Left lung (tissue), 14 donors: ENCODE measurements at places on chromosomes 12 and 14. TPM values are rescaled to one million over a fixed set of nuclear protein-coding genes. Genes with fewer than 3 reads are reported as not detected.

DNA sequence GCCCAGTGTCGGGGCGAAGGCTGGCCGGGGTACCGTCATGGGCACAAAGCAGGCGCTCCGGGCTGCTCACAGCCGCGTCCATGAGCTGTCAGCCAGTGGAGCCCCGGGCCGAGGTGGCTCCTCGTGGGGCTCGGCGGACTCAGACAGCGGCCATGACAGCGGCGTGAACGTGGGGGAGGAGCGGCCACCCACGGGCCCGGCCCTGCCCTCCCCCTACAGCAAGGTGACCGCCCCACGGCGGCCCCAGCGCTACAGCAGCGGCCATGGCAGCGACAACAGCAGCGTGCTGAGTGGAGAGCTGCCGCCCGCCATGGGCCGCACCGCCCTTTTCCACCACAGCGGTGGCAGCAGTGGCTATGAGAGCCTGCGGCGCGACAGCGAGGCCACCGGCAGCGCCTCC is 39.0 kb downstream of the KIF26A start:
- H3K36me3 ChIP-seq, result no peaks in the 10 kb centered on the region
- H3K4me3 ChIP-seq, result no peak overlapping the region
- no peaks in the 10 kb centered on the region for H3K27me3 ChIP-seq

GRCh38 chr14:32472512-32473463 is 143.7 kb downstream of the AKAP6 start:
- H3K4me1 ChIP-seq, result peaks cover 5% of the 10 kb centered on the region
- H3K36me3 ChIP-seq, result no peaks in the 10 kb centered on the region
- no peaks in the 10 kb centered on the region for H3K27me3 ChIP-seq

Gene OR4E2
- not detected for total RNA-seq

Gene SLC25A47
- total RNA-seq, result not detected

DNA sequence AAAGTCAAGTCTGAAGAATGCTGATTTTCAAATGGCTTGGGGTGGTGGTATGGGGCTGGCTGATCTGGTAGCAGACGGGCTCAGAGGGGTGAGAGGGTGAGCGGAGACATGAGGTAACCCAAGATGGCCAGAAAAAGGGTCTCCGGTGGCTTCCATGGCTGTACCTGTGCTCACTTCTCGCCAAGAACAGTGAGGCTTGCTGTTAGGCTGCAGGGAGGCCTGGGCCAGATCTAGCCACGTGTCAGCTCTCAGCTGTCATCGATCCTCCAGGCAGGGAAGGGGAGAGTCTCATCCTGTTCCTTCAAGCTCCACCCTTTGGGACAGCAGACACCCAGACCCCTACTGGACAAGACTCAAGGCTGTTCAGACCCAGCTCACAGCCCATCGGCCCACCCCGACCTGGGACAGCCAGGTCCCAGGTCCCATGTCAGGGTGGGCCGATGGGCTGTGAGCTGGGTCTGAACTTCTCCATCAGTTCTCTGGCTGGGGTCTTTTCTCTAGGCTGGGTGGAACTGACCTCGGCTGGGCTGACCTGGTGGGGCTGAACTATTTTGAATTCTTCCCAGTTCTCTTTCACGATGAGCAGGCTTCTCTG is 9.0 kb downstream of the LRTM2 start:
- H3K36me3 ChIP-seq, result no peaks in the 10 kb centered on the region
- peak; percentile 53 for DNase-seq
- H3K27me3 ChIP-seq, result peaks cover 18% of the 10 kb centered on the region

Gene CLEC4D
- total RNA-seq, result 0.35 TPM

Gene C12orf75
- 16.2 TPM for total RNA-seq

GRCh38 chr14:30191639-30192279 is 264.1 kb upstream of the PRKD1 start:
- no peaks in the 10 kb centered on the region for H3K4me1 ChIP-seq
- no peaks in the 10 kb centered on the region for H3K27me3 ChIP-seq

Gene TROAP
- 8.0 TPM for total RNA-seq

Gene MIPOL1
- total RNA-seq, result 10.4 TPM

GRCh38 chr14:95320078-95320895 is 579 bp upstream of the CLMN start:
- H3K4me1 ChIP-seq, result peaks cover 28% of the 10 kb centered on the region
- peak overlapping the region; percentile 36 for H3K4me3 ChIP-seq
- no peaks in the 10 kb centered on the region for H3K27me3 ChIP-seq

DNA sequence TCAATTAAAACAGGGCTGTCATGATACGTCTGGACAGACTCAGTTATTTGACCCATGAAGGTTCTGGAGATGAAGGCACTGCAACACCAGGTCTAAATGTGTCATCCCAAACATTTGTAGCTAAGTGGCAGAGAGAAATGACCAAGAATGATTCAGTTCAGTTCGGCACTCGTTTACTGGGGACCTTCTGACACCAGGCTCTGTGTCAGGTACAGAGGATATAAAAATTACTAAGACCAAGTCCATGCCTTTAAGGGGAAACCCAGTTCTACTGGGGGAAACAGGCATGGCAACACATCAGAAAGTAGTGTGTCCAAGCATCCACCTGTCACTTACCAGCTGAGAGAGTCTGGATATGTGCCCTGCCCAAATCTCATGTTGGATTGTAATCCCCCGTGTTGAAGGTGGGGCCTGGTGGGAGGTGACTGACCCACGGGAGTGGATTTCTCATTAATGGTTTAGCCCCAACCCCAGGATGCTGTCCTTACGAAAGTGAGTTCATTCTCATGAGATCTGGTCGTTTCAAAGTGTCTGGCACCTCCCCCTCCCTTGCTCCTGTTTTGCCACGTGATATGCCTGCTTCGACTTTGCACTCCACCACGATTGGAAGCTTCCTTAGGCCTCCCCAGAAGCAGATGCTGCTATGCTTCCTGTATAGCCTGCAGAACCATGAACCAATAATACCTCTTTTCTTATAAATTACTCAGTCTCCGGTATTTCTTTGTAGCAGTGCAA is 41.9 kb upstream of the BCL2L14 start:
- no peak overlapping the region for H3K27ac ChIP-seq
- H3K36me3 ChIP-seq, result no peaks in the 10 kb centered on the region
- no peaks in the 10 kb centered on the region for H3K4me1 ChIP-seq
- H3K4me3 ChIP-seq, result no peak overlapping the region
- no peaks in the 10 kb centered on the region for H3K27me3 ChIP-seq
- DNase-seq, result no peak

- no peak overlapping the region for H3K27ac ChIP-seq
- no peak overlapping the region for H3K4me3 ChIP-seq
- peaks cover 80% of the 10 kb centered on the region for H3K36me3 ChIP-seq
- no peaks in the 10 kb centered on the region for H3K27me3 ChIP-seq
- DNase-seq, result no peak
These were observed 29.6 kb upstream of the SLC6A13 start for GRCh38 chr12:292186-292585.

DNA sequence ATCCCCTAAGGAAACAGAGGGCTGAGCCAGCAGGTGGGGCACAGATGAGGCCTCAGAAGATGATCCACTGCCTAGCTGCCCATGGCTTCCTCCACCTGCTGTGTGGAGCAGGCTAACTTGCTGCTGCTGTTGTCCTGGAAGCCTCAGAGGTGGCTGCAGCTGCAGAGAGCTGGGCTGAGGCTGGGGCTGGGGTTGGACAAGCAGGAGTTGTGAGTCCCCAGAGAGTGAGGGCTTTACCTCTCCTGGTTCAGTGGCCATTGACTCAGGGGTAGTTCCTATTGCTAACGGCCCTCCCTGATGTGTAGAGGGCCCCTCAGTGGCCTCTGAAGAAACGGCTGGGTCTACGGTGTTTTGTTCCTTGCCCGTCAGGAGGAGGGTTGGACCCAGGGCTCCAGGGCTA is 13.7 kb upstream of the PRKAG1 start:
- DNase-seq, result no peak
- H3K27ac ChIP-seq, result no peak overlapping the region
- no peaks in the 10 kb centered on the region for H3K4me1 ChIP-seq
- H3K27me3 ChIP-seq, result no peaks in the 10 kb centered on the region
- H3K4me3 ChIP-seq, result no peak overlapping the region

GRCh38 chr12:106651552-106651951 is 68.7 kb downstream of the RFX4 start:
- H3K27ac ChIP-seq, result no peak overlapping the region
- no peaks in the 10 kb centered on the region for H3K36me3 ChIP-seq
- no peak overlapping the region for H3K4me3 ChIP-seq
- H3K4me1 ChIP-seq, result no peaks in the 10 kb centered on the region
- no peak for DNase-seq
- H3K27me3 ChIP-seq, result no peaks in the 10 kb centered on the region

Gene ACAD10
- 23.3 TPM for total RNA-seq

DNA sequence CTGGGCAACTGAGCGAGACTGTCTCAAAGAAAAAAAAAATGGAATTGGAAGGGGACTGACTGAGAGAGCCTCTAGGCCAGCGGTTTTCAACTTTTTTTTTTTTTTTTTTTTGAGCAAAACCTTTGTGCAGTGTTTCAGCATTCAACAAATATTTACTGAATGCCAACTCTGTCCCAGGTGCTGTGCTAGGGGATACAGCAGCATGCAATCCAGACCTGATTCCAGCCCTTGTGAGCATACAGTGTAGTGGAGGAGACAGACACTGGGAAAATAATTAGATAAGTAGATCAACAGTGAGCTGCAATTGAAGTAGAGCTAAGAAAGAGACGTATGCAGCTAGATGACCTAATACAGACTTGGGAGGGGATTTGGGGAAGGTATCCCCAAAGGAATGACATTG is 23.8 kb upstream of the LTBP2 start:
- no peaks in the 10 kb centered on the region for H3K36me3 ChIP-seq
- DNase-seq, result no peak

Gene PLA2G1B
- total RNA-seq, result 76.9 TPM

DNA sequence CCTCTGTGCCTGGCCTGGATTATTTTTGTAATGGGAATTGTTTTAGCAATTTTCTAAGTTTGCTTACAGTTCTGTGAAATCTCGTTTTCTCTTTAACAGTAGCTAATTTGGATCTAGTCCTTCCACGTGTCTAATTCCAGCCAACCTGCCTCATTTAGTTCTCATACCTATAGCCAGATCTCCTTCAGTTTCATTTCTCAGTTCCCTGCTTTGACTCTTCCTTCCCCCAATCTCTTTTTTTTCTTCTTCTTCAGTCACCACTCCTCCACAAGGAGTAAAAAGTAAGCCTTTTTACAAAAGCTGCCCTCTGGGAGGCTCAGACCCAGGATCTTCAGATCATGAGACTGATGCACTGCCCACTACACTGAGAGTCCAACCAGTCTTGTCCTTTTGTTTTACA is 1.4 kb downstream of the THTPA start:
- peaks cover 18% of the 10 kb centered on the region for H3K4me1 ChIP-seq
- H3K4me3 ChIP-seq, result peak overlapping the region; percentile 85
- DNase-seq, result no peak

DNA sequence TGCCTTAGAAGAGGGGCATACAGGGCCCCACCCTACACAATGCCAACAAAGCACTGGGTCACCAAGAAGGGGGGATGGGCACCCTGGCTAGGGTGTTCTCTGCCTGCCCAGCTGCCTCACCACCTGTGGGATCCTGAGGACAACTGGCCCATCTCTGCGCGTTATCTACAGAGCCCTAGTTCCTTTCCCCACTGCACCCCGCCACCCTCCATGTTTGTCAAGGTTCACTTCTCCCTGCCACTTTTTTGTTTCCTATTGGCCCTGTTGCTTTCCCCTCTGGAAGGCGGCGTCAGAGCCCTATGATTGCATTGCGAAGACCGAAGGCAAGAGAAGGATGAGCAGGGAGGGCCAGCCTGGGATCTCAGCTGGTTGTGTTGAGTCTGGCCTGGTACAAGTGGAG is 1.6 kb downstream of the SLC48A1 start:
- peak overlapping the region; percentile 85 for H3K4me3 ChIP-seq
- no peaks in the 10 kb centered on the region for H3K27me3 ChIP-seq
- H3K36me3 ChIP-seq, result no peaks in the 10 kb centered on the region

- peak within 1 kb of the TSS; percentile 13 for H3K4me3 ChIP-seq
- H3K27ac ChIP-seq, result no peak within 1 kb of the TSS
- H3K36me3 ChIP-seq, result no peaks in the 10 kb centered on the region
- peaks cover 8% of the 10 kb centered on the region for H3K4me1 ChIP-seq
- no peak for DNase-seq
- H3K27me3 ChIP-seq, result peaks cover 16% of the 10 kb centered on the region
These were observed at the start of gene RIMBP2 for GRCh38 chr12:130715998-130716968. RIMBP2 (minus strand) TSS chr12:130716299; CDS start chr12:130479013, 237,286 bp downstream.
